T47D (cell line): ENCODE measurements at places on chromosomes 2 and 18.
A peak's percentile ranks its signal among the peaks of the same experiment; 100 is the strongest.

DNA sequence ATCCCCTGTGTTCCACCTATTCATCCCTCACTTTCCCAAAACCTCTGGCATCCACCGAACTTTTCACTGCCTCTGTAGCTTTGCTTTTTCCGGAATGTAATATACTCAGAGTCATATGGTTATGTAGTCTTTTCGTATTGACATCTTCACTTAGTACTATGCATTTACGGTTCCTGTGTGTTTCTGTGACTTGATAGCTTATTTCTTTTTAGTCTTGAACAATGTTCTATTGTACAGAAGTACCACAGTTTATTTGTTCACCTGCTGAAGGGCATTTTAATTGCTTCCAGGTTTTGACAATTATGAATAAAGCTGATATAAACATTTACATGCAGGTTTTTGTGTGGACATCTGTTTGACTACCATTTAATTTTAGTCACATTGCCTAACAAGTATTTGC is 154.7 kb upstream of the DOK6 start:
- no peak for DNase-seq

DNA sequence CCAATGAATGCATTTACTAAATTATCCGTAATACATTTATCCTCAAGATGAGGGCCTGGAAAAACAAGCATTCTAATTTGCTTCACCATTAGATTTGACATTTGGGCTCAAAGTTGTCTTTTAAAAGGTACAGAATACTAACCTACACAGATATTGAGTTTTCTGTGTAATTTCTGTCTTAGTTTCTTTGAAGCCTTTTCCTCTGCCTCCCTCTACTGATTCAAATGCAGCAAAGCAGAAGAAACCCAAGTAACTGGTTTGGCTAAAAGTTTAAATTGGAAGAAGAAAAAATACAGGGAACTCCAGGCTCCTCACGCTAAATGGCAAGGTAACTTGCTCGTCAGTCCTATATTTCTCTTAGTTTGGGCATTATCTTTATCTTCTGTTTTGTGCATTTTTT is 53.3 kb upstream of the SLC5A7 start:
- DNase-seq: peak; percentile 0

- no peak for DNase-seq
Observed at GRCh38 chr2:28695245-28695647, 56.4 kb upstream of the PPP1CB start.

- no peak for DNase-seq
Observed at GRCh38 chr2:200158647-200159356, 147.7 kb upstream of the SPATS2L start.

- DNase-seq: peak; percentile 25
Observed at GRCh38 chr18:70288171-70288850, 534 bp upstream of the SOCS6 start.

DNA sequence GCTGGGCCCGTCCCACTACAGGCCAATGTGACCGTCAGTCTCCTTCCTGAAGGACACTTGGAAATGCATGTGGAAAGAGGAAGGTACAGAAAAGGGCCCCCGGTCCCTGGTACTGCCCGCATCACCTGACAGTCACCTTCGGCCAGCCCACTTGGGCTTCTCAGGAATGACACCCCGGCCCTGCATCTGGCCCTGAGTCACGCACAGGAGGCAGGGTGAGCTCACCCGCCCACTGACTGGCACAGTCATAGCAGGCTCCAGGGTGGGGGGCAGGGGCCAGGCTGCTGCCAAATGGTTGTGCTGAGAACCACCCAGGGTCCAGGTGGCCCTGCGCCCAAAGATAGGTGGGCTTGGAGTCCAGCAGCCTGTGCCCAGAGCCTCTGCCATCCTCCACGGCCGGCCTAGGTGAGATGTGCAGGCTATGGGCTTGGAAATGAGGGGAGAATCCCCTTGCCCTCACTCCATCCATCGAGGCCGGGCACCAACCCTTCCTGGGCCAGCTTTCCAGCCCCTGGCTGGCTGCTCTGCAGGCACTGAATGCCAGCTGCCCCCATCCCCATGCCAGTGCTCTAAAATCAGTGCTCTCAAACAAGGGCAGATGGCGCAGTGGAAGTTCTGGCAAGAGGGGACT is 14.1 kb downstream of the EMX1 start:
- no peak for DNase-seq

- DNase-seq: peak; percentile 57
Observed at GRCh38 chr2:61017556-61018317, at the start of the genes PEX13 and PUS10. PEX13 (plus strand) TSS chr2:61017720; CDS start chr2:61017760, 40 bp downstream. PUS10 (minus strand) TSS chr2:61018255; CDS start chr2:61011890, 6,365 bp downstream.

DNA sequence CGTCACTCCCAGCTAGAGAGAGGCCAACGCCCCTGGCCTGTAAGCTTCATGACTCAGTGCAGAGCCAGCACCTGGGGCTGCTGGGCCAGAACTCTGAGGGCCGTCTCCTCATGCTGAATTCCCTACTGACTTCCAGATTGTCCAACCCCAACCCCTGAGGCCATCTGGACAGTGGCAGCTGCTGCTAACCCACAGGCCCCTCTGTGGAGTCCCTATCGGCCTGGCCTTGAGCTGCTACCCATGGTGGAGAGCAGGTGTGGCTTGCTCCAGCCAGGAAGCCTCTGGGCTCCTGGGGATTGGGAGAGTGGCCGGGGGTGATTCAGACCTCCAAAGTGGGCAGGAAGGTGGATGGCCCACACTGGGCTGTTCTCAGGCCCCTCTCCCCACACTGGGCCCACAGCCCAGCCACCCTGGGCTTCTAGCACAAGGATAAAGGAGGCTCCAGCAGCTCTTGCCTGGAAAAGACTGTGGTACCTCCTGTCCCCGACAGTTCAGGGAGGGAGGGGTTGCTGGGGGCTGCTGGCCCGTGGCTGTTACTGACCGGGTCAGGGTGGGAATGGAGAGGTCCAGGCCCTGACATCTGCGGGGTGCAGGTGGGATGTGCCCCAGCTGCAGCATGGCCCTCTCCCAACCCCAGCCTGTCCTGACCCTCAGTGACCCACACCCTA is 8.2 kb downstream of the TEKT4 start:
- DNase-seq: no peak

DNA sequence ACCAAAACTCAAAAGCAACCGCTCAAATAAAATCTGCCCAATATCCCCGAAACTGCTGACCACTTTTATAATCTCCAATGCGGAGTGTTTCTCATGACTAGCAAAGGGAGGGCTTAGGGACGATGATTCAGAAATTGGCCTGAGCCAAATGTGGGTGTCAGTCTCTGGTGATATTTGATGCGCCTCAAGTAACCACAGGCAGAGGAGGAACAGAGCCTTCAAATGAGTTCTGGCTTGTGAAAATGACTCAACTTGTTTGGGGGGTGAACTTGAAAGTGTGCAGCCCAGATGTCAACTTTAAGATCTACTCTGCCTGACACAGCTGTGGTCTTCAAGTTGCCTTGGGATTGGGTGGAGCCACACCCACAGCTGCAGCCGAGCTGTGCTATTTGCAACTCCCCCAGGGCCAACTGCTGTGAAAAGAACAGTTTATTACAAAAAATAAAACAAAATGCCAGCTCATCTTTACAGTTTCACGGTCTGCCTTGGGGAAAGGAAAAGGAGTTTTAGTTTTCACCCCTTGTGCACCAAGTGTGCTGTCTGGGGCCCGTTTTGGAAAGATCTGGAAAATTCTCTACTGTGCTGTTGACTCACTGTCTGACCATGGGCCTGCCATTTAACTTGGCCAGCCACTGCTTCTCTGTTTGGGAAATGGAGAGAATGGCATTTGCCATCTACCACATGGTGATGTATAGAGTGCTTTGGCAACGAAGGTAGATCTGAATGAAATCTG is 222.1 kb downstream of the MTX2 start:
- DNase-seq: no peak

DNA sequence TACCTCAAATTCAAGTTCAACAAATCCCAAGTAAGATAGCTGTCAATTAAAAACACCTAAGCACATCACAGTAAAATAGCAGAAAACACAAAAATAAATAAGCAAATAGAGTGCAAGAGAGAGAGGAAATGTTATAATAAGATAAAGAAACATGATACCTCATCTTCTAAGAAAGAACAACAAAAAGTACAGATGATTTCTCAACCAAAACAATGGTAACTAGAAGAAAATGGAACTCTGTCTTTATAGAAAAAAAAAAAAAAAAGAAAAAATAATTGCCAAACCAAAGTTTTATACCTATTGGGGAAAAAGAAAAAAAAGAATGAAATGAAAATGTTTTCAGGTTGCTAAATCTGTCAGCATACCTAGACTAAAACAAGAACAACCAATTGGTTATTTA is 1253.5 kb upstream of the CDH2 start:
- DNase-seq: no peak

DNA sequence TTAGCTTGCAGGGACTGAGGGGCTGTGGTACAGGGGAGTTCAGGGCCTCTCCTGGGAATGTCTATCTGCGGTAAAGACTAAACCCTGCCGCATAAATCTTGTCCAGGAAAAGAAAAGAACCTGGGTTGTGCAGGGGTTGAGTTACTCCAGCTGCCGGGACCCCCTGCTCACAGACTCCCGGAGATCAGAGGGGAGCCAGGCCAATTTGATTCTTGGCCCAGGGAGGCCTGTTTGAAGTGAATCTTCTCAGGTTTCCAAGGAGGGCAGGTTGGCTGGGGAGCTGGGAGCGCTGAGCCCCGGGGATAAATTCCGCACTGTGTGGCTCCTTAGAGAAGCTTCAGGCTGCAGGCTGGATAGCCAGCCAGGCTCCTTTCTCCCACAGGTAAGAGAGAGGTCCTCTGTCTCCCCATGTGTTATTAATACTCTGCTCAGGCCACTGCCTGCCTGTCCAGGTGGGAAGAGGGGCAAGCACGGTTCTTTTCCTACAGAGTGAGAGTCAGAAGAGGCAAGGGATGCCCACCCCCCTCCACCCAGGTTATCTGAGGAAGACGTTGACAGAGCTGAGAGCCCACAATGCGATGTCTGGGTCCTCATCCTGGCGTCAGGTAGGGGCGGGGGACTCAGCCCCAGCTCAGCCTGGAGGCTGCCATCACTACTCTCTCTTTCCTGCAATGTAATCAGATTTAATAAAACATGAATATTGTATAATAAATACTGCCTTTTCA is 82.7 kb downstream of the LONRF2 start:
- no peak for DNase-seq

GRCh38 chr2:86372133-86372532 is 34.7 kb upstream of the REEP1 start:
- DNase-seq: no peak

- DNase-seq: no peak
Observed at GRCh38 chr2:131658769-131659131, 131.1 kb downstream of the CCDC74A start.

- no peak for DNase-seq
Observed at GRCh38 chr18:43547456-43547855, 270.2 kb upstream of the SYT4 start.

DNA sequence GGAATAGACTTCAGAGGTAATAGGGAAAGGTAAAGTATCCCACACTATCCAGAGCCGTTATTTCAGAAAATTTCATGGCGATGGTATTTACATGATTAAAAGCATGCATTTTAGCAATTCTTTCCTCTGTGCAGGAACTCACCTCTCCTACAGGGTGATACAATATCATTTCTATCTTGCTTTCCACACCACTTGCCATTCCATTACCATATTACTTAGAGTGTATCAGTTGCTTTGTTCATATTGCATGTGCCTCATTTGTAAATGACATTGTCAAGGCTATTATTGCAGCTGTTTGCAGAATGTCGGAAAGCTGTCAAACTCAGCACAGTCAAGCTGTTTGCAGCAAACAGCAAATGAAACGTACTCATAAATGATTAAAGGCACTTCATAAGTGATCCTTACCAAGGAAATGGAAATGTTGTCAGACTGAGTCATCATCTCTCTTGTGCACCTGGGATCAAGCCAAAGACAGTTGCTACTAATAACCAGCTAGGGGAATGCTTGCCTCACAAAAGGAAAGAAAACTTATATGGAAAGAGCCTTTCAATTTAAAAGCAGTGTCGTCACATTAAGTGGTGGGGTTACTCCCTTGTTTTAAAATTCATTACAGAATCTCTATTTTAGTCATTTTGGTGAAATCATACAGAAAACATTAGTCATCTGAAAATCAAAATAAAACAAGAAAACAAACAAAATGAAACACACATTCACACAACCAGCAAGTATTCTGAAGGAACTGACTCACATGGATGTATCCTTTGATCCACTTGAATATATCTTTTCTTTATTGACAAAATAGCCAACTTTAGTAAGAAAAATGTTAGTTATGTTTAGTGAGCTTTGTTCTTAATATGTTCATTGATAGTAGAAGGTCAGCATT is 1064.1 kb upstream of the CNTNAP5 start:
- no peak for DNase-seq

DNA sequence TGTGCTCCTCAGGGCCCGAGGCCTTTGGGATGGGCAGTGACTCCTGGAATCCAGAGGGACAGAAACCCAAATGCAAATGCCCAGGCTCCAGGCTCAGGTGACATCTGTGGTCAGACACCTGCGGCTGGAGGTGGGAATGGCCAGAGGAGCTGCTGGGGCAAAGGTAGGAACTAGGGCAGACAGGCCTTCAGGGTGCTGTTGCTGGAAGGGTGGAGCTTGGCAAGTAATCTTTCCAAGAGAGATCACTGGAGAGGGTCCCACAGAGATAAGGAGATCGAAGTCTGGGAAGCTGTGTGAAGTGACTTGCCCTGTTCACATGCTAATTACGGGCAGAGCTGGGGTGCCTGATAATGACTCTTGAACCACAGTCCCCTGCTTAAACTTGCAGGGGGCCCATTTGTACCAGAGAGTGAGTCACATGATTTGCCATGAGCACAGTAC is 82.4 kb downstream of the ACAA2 start:
- peak; percentile 15 for DNase-seq

- DNase-seq: no peak
Observed at GRCh38 chr2:164570475-164570874, 50.8 kb downstream of the GRB14 start.

- no peak for DNase-seq
Observed at GRCh38 chr2:108936866-108937265, 52.2 kb downstream of the EDAR start.

DNA sequence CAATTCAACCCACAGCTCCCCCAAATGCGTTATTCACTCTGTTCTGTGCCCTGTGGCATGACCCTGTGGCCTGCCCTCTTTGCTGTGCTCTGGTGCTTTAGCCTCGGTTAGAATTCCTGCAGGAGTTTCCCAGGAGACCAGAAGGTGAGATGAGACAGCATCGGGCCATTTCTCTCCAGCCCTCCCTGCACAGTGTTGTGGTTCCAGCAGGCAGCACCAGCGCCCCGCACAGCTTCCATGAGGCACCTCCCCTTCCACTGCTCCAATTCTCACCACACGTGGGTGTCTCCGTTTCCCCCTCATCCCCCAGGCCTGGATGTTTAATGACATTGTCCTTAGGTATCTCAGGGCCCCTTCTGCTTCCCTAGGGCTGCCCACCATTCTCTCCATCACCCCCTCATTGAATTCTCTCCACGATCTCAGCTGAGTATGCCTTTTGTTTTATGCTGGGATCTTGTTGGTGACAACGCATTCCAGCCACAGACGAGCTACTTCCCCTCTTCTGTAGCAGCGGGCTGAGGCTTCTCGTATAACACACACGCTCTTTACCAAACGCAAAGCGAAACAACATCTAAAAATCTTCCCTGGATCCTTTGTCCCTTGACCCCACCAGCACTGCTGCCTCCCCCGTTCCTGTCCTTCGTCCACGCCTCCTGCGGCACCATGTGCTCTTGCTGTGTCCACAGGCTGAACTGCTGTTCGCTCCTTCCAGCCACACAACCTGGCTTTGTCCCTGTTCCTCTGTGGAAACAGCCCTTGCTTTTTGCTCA is 35.1 kb downstream of the ACKR3 start:
- no peak for DNase-seq
